Stimulated activated CD8-positive, alpha-beta memory T cell treated with anti-CD3 and anti-CD28 coated beads, Interleukin-7, amount 100 ng/mL, for 1 hour (primary cell): ENCODE measurements at places on chromosomes 12 and 14.

DNA sequence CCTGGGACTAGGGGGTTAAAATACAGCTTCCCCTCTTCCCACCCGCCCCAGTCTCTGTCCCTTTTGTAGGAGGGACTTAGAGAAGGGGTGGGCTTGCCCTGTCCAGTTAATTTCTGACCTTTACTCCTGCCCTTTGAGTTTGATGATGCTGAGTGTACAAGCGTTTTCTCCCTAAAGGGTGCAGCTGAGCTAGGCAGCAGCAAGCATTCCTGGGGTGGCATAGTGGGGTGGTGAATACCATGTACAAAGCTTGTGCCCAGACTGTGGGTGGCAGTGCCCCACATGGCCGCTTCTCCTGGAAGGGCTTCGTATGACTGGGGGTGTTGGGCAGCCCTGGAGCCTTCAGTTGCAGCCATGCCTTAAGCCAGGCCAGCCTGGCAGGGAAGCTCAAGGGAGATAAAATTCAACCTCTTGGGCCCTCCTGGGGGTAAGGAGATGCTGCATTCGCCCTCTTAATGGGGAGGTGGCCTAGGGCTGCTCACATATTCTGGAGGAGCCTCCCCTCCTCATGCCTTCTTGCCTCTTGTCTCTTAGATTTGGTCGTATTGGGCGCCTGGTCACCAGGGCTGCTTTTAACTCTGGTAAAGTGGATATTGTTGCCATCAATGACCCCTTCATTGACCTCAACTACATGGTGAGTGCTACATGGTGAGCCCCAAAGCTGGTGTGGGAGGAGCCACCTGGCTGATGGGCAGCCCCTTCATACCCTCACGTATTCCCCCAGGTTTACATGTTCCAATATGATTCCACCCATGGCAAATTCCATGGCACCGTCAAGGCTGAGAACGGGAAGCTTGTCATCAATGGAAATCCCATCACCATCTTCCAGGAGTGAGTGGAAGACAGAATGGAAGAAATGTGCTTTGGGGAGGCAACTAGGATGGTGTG lies 1.9 kb downstream of the GAPDH start:
- DNase-seq = no peak

DNA sequence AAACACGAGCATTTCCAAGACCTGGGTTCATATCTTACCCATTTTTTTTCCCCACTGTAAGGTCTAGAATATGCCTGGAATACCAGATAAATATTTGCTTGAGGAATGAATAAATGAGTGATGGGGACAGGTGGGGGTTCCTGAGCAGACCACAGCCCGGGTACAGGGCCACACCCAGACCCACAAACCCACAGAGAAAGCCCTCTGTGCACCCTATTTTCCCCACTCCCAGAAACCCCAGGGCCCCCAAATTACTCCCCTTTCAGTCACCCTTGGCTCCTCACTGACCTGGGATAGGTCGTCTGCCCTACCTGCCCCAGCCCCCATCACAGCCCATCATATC lies 66.5 kb upstream of the DDX11 start:
- no peak for DNase-seq

DNA sequence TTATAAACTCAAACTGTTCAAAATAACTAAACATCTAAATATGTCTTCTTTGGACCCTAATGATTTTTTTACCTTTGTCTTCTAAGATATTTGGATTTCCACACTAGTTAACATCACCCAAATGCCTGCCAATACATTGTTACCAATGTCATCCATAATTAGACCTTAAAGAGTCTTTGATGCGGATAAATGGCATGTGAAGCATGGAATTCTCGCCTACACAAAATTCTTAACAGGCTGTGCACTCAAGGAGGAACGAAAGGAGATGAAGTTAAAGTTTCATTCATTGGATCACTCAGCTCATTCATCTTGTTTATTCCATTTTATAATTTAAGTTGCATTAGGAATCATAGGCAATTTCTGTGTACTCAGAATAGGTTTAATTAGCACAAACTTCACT lies 219.7 kb downstream of the ACSS3 start:
- DNase-seq = no peak

DNA sequence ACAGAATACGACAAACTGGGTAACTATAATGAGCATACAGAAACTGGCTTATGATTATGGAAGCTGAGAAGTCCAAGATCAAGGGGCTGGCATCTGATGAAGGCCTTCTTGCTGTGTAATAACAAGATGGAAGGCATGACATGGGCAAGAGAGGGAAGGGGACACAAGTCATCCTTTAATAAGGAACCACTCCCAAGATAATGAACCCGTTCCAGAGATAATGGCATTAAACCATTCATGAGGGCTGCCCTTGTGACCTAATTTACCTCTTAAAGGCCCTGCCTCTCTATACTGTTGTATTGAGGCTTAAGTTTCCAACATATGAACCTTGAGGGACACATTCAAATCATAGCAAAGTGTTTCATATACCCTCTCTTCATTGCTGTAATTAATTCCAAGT lies 4.6 kb upstream of the VTI1B start:
- no peak for DNase-seq

- no peak for DNase-seq
These were observed 233.6 kb downstream of the SYT10 start for GRCh38 chr12:33205981-33206380.

DNA sequence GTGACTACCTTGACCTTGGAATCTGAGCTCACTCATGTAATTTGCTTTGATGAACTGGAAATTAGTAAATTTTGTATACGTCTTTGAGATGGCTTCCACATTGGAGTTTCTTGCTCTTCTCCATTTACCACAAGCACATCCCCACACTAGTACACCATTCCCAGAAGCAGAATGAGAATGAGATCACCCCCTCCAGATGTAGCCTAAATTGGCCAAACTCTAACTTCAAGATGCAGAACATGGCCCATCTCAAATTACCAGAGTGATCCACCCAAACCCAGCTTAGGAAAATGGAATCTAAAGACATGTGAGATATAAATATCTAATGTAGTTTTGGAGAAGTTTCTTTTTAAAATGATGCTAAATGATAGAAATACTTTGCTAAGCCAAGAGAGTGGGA lies 9.5 kb upstream of the TAS2R20 start:
- no peak for DNase-seq

- no peak for DNase-seq
These were observed 116.1 kb downstream of the SCARB1 start for GRCh38 chr12:124747426-124748161.

GRCh38 chr14:51653079-51653774 lies 1.5 kb downstream of the FRMD6 start:
- DNase-seq = no peak

DNA sequence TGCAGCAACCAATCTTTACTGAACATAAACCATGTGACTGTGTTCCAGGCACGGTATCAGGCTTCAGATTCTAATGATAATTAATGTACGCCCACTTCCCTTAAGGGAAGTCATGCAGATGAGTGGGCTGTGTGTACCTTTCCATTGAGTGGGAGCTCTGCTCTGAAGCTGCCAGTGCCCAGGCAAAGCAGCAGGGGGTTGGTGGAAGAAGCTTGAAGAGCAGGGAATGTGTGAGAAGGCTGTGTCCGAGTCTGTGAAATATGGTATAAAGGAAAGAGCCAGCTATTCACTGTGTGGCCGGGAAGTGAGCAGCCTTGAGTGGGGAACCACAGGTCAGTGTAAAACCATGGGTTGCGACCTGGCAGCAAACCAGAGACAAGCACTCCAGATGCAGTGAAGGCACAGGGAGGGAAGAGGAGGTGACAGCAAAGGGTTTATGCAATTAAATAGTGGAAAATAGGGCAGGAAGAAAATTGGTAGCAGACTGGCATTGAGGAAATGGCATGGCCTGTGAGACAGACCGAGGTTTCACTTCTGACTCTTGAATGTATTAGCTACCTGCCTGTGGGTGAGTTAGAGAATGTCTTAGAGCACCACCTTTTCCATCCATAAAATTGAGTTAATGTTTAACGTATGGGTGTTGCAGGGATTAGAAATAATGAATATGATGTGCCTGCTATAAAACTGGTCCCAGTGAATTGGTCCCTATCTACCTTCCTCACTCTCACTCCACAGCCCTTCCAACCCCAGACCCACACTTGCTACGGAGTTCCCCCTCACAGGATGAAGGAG lies 116.4 kb downstream of the NTF3 start:
- no peak for DNase-seq

DNA sequence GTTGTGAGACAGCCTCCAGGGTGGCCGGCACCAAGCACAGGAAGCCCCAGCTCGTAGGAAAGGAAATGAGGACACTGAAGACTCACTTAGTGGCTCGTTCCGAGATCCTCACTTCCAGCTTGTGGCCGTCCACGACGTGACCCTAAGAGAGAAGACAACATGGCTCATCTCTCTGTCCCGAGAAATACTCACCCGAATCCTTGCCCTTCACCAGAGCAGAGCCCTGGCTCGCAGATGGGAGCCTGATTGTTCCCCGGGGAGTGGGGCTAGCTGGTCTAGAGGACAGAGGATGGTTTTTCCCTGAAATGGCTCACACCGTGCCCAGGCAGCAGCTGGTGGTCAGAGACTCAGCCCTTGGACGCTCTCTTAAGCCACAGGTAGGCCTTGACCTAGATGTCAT lies 47.8 kb downstream of the RBM19 start:
- DNase-seq = no peak

DNA sequence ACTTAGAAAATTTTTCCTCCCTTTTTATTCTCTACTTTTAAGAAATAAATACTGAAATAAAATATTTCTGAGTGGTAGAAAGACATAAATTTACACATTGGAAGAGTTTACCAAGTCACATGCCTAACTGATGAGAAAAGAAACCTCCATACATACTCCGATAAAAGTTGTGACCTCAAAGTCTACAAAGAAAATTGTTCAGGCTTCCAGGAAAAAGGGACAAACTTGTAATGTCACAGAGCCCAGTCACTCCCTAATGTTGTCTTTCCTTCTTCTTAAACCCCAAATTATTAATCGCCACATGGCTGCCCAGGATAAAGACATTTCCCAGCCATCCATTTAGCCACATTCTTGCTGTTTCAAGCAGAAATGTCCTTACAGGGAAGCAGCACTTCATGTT lies 455.3 kb downstream of the MDGA2 start:
- DNase-seq = no peak

- DNase-seq = no peak
These were observed 898.4 kb downstream of the SLC16A7 start for GRCh38 chr12:60494244-60494643.
